ENCODE measurements at places on chromosomes 5 and 9.

GRCh38 chr5:140114341-140115185, 654 bp downstream of the PURA start:
- no peak for DNase-seq

DNA sequence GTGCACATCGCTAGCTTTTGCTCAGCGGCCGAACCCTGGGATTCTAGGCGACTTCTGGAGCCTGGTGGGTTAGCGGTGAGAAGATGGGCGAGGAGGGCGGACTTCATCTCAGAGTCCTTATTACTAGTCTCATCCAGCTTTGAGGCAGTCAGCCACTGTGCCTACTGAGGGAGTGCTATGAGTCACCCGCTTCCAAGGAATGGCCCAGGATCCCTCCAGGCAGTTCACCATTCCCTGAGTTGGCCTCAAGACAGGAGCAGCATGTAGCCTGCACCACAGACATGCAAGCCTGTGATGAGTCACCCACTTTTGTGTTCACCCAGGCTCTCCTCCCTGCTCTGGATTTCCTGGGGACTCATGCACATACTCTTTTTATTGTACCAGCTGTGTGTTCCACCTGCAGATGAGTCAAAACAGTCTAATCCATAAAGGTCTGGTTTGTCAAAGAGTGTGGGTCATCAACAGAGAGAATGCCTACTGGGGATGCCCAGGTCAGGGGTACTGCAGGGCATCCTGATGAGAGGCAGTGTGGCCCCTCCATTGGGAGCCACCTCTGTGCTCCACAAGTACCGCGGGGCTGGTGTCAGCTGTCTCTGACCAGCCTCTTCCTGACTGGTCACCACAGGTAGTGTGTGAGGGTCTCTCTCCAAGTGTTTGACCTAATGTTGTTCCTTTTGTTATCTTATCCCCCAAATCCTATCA, 20.2 kb downstream of the SLC22A5 start:
- DNase-seq = no peak

DNA sequence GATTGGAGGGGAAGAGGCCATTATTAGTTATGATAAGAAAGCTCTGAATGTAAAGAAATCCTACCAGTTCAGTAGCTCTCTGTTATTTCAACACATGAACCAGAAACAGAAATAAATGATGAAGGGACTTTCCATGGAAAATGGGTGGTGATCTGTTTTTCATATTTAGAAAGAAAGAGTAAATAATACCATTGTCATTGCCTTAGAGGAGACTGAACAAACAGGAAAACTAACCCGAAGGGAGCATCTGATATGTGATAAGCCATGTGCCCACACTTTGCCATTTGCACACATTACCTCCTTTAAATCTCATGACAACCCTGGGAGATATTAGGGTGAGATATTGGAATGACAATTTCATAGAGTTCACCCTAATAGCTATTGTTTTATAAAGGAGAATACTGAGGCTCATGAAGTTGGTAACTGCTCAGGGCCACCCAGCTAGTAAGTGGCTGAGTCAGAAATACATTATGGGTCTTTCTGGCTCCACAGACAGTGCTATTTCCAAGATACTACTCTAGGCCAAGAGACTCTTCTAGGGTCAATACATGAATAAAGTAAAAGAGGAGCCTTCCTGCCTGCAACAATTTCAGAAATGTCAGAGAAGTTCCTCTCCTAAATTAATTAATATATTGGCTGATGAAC, 111.0 kb upstream of the SLIT3 start:
- no peak for DNase-seq

DNA sequence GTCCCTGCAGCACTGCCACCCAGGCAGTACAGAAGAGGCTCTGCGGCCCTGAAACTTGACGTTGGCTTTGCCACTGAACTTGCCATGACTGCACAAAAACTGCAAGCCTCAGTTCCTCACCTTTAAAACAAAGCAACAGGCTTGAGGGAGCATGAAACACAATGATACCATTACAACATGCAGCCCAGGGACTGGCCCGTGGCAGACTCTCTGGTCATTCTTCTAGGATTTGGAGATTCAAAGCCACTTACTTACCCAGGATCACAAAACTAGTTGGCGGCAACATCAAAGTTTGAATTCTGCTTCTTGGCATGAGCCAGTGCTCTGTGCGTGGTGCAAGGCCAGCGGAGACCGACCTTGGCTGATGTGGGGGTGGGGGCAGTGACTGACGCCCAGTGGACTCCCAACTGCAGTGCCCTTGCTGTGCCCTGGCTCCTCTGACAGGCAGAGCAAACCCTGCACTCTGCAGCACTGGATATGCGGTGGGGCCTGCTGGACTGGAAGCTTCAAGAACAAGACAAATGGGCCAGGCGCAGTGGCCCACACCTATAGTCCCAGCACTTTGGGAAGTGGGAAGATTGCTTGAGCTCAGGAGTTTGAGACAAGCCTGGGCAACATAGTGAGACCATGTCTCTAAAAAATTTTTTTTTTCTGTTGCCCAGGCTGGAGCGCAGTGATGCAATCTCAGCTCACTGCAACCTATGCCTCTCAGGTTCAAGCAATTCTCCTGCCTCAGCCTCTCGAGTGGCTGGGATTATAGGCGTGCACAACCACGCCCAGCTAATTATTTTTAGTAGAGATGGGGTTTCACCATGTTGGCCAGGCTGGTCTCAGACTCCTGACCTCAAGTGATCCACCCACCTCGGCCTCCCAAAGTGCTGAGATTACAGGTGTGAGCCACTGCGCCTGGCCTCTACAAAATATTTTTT, 18.9 kb downstream of the SQSTM1 start:
- DNase-seq = no peak

DNA sequence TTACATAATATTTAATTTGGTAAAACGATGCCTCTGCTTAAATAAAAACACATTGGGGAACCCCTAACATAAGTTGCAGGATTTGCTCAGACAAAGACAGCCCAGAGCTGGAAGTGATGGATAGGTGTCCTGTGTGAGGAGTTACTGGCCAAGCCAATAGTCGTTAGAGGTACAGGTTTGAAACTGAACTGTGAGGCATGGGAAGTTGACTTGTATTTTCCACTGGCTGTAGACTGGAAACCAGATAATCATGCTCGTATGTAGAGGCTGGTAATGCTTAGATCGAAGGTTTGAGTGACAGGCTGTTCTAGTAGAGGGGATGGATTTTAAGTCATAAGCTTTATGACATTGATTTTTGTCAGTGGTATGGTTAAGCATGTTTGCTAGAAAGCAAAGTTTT, 24.8 kb downstream of the TEK start:
- DNase-seq = no peak

GRCh38 chr9:78253285-78253684, 17.4 kb downstream of the CEP78 start:
- no peak for DNase-seq

DNA sequence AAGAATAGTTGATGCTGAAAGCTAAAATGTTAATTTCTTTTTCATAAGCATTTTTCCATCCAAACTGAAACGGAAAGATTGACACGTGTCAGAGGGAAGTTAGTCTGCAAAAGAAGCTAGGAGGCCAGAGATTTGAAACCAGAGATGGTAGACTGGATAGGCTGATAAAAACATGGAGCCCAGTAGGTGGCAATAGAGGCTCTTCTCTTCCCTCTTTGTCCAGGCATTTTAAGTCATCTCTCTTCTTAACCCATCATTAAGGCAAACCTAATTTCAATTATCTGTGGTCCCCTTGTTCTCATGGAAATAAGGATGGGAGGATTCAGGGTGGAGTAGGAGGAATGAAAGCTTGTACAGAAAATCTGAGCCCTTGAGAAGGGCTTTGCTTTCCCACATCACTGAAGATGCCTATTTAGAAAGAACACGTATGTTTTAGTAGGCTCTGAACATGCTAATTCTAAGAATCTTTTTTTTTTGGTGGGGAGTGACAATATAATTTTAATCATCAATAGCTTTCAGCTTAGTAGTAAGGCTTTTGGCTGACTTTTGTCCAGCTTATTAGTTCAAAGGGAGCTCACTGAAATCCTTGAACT, 66.6 kb downstream of the ZNF474 start:
- DNase-seq = no peak

- no peak for DNase-seq
Observed at GRCh38 chr5:43515678-43516048, 715 bp upstream of the C5orf34 start.

DNA sequence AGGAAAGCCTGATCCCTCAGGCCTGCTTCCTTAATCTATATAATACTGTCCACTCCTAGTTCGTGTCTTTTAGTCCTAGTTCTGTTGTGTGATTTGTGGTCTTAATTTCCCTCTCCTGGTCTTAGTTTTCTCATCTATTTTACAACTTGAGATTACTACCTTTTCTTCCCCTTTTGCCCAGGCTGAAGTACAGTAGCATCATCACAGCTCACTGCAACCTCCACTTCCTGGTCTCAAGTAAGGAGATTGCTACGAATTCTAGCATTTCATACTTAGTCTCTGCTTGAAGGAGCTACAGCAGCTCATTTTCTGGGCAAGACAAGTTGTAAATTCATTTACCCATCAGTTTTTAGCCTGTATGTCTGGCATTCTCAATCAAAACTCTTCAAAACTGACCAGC, 5.5 kb downstream of the TRIM32 start:
- DNase-seq = no peak

DNA sequence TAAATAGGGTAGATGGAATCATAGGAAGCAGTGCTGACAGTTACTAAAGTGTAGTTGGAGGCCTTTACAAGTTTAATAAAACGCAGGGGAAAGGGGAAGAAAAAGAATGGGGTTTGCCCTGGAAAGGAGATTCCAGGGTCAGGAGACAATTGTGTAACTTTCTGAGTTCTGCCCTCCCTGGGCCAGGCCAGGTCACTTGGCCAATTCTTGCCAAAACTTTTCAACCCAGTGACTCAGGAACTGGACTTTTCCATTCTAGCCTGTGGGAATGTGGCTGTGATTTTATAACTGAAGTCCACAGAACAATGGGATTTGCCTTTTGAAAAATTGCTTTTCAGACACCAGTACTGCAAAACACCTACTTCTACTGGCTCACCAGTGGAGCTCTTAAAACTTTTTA, 289.8 kb upstream of the ANKRD55 start:
- DNase-seq = no peak

GRCh38 chr5:112637343-112637742, 100.3 kb upstream of the APC start:
- DNase-seq = no peak

- no peak for DNase-seq
Observed at GRCh38 chr9:113631137-113631765, 167.7 kb downstream of the RGS3 start.

DNA sequence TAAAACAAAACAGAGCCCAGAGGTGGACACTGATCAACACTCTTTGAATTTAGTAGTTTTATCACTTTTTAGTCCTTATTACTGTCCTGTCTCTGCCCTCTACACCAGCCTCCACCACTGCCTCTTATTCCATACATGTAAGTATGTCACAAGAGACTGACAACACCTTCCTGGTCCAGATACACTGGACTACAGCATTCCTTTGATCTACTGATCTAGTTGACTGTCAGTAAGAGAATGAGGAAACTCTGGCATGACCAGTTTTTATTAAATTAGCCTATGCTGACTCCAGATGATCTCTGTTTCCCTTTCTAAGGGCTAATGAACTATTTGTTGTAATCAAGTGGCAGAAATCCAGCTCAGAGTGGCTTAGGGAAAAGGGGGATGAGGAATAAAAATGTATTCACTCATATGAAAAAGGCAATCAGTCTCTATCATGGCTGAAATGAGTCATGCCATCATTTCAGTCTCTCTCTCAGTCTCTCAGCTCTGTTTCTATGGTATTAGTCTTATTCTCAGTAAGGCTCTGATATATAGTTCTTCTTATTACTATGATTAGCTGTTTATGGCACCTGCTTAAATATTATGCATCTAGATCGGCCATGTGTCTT, 5.5 kb downstream of the ARHGEF37 start:
- DNase-seq = no peak

GRCh38 chr5:3011764-3012017, 260.2 kb upstream of the IRX2 start:
- no peak for DNase-seq

GRCh38 chr5:104347119-104347708, 784.6 kb upstream of the NUDT12 start:
- DNase-seq = no peak

GRCh38 chr9:78074385-78075291, 43.0 kb upstream of the GNAQ start:
- no peak for DNase-seq

DNA sequence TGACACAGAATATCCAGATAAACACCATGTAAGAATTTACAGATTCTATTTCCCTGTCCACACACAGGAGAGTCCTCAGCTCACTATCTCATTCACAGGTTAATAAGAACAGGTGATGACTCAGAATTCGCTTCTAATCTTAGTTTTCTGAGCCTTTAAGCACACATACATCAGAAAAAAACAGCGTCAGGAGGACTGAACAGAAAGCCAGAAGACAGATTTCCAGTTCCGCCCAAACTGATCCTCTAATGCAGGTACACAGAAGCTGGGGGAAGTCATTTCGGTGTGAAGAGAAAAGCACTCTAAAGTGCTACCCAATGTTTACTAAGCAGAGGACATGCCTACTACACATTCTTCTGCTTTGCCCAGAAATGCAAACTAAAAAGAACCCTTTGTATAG, 1.6 kb downstream of the CEMIP2 start:
- DNase-seq = no peak

DNA sequence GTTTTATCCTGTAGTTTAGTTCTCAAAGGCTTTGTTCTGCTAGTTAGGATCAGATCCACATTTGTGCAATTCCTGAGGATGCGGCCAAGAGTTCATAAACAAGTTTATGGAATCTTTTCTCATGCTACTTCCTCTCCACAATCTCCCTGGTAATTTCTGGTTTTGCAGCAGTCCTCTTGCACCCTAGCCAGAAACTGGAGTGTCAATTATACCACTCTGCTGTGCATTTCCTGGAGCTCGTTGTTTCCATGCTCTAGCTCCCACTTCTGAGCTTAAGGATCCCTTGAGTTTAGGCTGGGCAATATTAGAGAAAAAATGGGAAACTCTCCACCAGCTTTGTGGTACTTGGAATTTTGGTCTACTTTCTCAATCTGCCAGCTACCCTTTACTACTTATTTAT, 474.7 kb downstream of the DIRAS2 start:
- DNase-seq = no peak

- DNase-seq = no peak
Observed at GRCh38 chr9:111917201-111917600, 20.6 kb downstream of the UGCG start.

DNA sequence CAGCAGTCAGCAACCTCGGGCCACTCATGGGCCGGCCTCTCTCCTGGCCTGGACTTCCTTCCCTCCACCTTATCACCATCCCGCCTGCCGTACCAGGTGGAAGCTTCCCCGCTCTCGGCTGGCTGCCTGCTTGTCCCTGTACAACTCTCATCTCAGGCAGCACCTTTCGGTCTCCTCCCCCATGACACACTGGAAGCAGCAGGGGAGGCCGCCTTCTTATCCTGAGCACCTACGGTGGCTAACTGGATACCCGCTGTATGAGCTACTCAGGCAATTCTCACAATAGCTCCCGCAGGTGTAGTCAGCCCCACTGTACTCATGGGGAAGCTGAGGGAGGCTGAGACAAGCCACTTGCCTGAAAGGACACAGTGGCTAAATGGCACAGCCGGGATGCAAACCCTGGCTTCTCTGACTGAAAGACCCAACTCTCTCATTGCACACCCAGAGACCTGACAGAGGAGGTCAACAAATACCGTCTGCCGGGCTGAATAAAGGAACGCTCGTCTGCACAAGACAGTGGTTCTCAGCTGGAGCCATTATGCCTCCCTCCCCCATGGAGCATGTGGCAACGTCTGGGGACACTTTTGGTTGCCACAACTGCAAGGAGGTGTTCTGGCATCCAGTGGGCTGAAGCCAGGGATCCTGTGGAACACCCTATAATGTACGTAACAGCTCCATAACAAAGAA, 9.6 kb downstream of the STK10 start:
- no peak for DNase-seq

Data from frontal cortex (tissue), 4 donors.